ENCODE measurements at places on chromosomes 11 and 22.
A peak's percentile ranks its signal among the peaks of the same experiment; 100 is the strongest.

- DNase-seq = no peak
Observed at GRCh38 chr11:61647529-61647928, 32.7 kb upstream of the DAGLA start.

GRCh38 chr11:134584001-134584561, 172.0 kb upstream of the B3GAT1 start:
- DNase-seq = no peak

- DNase-seq = no peak
Observed at GRCh38 chr11:129691142-129691541, 124.5 kb upstream of the TMEM45B start.

GRCh38 chr11:8338138-8338537, 74.5 kb upstream of the LMO1 start:
- no peak for DNase-seq

DNA sequence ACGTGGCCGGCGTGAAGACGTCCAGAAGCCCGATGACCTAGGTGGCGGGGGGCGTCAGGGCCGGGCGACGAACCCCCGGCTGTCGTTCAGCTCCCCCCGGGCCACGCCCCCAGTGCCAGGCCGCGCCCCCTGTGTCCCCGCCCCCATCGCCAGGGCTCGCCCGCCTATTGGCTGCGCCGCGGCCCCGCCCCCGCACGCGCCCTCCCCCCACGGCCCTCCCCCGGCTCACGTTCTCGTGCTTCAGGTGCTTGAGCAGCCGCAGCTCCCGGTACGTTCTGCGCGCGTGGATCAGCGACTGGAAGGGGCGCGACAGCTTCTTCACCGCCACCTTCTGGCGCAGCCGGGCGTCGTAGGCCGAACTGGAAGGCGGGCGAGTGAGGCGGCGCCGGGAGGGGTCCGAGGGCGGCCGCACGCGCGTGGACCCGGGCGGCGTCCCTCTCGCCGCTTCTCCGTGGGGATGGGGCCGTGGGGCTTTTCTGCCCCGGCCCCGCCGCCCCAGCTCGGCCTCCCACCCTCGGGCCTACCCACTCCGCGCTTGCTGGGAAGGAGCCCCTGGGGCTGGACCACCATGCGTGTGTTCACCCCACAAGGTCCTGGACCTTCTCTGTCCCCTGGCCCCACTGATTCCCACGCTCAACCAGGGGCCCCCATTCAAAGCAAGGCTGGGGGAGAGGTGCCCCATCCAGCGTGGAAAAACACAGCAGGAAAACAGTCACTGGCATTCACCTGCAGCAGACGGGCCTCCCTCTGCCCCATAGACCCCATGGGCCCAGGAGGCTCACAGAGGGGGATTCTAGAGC, 2.4 kb downstream of the MAPK11 start:
- peak; percentile 61 for DNase-seq

- DNase-seq = no peak
Observed at GRCh38 chr11:115257270-115257669, 246.9 kb downstream of the CADM1 start.

DNA sequence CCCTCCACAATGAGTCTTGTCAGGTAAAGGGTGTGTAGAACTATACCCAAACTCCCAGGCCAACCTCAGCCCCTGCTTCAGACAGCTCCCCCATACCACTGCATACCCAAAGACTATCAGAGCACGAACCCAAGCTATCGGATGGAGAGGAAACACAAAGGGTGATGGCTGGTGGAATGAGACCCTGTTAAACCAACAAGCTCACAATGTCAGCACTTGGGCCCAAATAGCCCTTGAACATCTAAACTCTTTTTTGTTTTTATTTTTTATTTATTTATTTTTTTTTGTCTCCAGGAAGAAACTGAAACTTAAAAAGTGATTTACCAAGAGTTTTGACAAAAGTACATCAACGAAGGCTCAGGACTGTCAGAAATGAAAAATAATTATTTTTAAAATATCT, 10.6 kb downstream of the DGCR2 start:
- no peak for DNase-seq

- no peak for DNase-seq
Observed at GRCh38 chr22:22210889-22211833, 33.4 kb upstream of the VPREB1 start.

DNA sequence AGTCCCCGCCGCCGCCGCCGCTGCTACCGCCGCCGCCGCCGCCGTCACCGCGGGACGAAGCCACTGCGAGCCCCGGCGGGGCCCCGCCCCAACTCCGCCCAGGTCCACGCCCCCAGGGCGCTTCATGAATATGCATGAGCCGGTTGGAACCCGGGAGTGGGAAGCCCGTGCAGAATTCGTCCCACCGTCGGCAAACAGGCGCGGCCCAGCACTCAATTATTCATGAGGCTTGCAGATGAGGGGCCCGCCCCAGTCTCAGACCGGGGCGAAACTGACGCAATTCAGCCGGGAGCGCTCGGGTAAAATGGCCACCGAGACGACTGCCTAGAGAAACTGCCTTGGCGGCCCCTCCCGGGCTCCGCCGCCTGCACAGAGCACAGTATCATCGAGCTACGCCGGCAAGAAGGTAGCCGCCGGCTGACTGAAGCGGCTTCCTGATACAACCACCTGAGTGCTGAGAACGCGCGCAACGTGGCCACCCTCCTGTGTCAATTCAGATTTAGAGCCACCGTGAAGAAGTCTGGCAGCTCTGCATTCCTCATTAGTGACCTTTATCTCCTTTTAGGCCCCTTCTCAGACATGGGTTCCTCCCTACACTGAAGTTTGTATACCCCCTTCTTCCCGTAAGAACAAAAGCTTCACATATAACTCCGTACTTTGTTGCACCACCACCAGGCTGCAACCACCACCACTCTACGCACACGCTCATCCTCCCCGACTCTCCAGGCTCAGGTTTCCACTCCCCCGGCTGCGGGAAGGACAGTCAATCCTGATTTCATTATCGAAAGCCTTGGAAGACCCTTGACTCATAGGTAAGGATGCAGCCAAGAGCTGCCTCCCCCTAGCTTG, at the start of gene TNKS1BP1:
TSS of gene TNKS1BP1 (minus strand) at position 67 of the 849 bp plus-strand sequence. CDS start 3,067 bp downstream, outside the sequence.
- peak; percentile 86 for DNase-seq

DNA sequence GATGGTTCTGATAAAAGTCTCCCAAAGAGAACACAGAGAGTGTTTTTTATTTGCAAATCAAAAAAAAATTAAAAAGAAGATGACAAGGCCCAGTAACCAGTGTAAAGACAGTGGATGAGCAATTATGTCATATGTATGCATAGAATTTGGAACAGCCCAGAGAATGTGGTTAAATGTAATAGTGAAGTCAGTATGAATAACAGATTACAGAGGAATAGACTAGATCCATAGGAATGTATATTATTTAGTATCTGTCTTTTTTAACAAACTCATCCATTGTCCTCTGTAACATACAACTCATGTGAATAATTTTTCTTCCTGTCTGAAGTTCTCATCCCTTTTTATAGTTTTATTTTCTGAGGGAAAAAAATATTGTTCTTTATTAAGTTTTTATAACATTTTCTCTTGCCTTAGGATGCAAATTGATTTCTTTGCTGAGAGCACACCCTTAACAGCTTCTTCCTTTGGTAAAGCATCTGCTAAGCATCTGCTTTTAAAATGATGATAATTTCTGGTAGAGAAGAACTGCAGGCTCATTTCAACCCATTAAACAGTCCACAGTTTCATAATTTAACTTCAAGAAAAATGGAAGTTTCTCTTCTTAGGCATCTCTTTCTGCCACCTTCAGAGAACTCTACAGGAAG, 266.5 kb upstream of the MTNR1B start:
- no peak for DNase-seq

DNA sequence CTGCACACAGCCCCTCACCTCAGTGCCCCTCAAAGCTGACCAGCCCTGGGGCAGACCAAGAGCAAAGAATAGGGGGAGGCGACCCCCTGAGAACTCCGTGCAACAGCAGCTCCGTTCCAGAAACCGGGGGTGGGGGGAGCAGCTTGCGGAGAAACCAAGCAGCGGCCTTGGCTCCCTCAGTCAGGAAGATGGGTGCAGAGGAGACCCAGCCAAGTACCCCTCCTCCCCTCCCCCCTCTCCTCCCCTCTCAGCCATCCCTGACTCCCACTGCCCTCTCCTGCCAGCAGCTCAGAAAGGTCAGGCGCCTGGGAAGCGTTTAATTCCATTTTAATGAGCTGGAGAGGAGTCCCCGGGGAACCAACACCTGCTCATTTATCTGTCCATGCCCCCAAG, 78.9 kb downstream of the PDE2A start:
- no peak for DNase-seq

- no peak for DNase-seq
Observed at GRCh38 chr22:17366830-17367229, 2.4 kb upstream of the CECR2 start.

GRCh38 chr11:64585150-64585549, 5.9 kb upstream of the SLC22A12 start:
- no peak for DNase-seq

DNA sequence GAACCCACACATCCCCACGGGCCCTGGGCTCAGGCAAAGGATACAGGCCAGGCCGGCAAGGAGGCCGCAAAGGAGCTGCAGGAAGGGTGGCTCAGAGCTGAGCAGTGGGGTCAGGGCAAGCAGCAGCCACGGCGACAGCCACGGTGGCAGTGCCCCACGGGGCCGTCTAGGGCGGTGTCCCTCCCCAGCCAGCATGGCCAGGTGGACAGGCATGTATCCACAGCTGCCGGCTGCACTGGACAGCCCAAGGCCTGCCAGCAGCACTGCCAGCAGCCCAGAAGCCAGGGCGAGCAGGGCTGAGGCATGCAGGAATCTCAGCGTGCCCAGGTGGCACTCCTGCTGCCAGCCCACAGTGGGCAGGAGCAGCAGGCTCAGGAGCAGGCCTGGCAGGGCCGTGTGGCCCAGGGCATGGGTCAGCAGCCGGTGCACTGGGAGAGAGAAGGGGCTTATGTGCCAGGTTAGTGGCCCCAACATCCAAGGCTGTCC, 3.9 kb downstream of the RHBDD3 start:
- no peak for DNase-seq

- DNase-seq = no peak
Observed at GRCh38 chr11:45859661-45860140, 12.4 kb downstream of the CRY2 start.

DNA sequence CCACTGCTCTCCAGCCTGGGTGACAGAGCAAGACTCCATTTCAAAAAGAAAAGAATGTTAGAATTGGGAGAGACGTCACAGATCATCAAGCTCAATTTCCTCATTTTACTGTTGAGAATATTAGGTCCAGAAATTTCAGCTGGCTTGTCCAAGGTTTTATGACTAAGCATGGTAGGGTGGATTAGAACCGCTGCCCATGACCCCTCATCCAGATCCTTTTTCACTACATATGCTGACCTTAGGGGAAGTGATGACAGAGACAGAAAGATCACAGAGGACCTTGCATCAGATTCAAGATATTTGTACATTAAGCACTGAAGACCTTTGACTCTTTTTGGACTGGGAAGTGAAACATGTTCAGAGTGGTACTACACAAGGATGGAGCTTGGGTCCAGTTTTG, 134.5 kb downstream of the ADAMTS15 start:
- no peak for DNase-seq

- DNase-seq = no peak
Observed at GRCh38 chr22:48199667-48200066, 1437.2 kb downstream of the TBC1D22A start.

- no peak for DNase-seq
Observed at GRCh38 chr11:78325274-78325781, 92.3 kb downstream of the GAB2 start.

DNA sequence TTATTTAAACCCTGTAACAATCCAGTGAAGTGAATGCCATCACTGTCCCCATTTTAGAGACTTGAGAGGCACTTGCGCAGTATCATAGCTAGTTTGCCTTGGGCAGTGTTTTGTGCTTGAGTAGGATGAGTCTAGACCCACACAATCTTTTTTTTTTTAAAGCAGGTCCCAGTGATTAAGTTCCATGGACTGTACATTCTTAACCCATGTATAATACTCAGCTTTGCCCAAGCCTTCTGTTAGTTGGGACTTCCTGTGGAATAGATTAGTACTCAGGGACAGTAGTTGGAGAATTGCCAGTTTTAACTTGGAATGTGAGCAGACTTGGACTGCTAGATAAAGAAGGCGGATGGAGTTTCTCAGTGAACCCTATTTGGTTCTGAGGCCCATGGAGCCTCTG, 108.6 kb upstream of the RASSF10 start:
- no peak for DNase-seq

- DNase-seq = no peak
Observed at GRCh38 chr11:64186492-64187165, 658 bp downstream of the STIP1 start.

- no peak for DNase-seq
Observed at GRCh38 chr11:78784321-78785061, 209.8 kb upstream of the NARS2 start.

GRCh38 chr22:19525666-19526065, 1.5 kb upstream of the CLDN5 start:
- no peak for DNase-seq

GRCh38 chr11:114399490-114400215, 658 bp downstream of the C11orf71 start:
- DNase-seq = no peak

DNA sequence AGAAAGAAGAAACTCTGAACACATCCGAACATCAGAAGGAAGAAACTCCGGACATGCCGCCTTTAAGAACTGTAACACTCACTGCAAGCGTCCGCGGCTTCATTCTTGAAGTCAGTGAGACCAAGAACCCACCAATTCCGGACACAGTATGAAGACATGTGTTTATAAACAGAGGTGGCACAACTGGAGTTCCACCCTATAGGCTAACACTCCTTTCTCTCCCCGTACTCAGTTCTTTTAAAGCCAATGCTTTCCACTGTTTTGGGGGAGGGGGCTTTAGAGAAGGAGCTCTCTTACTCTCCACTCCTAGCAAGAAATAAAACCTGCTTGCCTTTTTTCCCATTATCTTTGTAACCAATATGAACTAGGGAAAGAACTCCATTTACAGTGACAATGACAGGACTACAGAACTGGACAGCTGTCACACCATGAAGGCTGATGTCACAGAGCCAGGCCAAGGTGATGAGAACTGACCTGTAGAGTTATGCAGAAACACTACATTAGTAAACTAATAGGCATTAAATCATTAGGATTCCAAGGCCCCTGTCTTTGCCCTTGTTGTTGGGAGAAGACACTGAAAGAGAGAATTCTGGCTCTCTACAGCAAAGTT, 733 bp downstream of the TRIM5 start:
- no peak for DNase-seq

GRCh38 chr11:45848654-45849081, 1.4 kb downstream of the CRY2 start:
- no peak for DNase-seq

- no peak for DNase-seq
Observed at GRCh38 chr11:105137286-105137685, 2.3 kb downstream of the CARD18 start.

GRCh38 chr22:32636884-32637283, 162.3 kb downstream of the FBXO7 start:
- no peak for DNase-seq

GRCh38 chr11:114827736-114828135, 149.4 kb downstream of the NXPE2 start:
- no peak for DNase-seq

All from T-helper 2 cell (primary cell).